Sigmoid colon (tissue), 7 donors: ENCODE measurements at places on chromosomes 12 and 14. TPM values are rescaled to one million over a fixed set of nuclear protein-coding genes. Genes with fewer than 3 reads are reported as not detected.

PRICKLE1 gene
- polyA plus RNA-seq: 7.8 TPM

MGAT4C gene
- polyA plus RNA-seq: 0.04 TPM

- peaks cover 26% of the 10 kb centered on the region for H3K4me1 ChIP-seq
- no peak overlapping the region for H3K4me3 ChIP-seq
- H3K36me3 ChIP-seq: no peaks in the 10 kb centered on the region
- DNase-seq: no peak
- H3K27ac ChIP-seq: no peak overlapping the region
Measured at GRCh38 chr12:40015345-40015744, 90.5 kb downstream of the SLC2A13 start.

- no peak for DNase-seq
- no peaks in the 10 kb centered on the region for H3K27me3 ChIP-seq
- H3K4me3 ChIP-seq: no peak overlapping the region
- H3K36me3 ChIP-seq: no peaks in the 10 kb centered on the region
Measured at GRCh38 chr12:65923228-65923627, 98.9 kb downstream of the HMGA2 start.

DNA sequence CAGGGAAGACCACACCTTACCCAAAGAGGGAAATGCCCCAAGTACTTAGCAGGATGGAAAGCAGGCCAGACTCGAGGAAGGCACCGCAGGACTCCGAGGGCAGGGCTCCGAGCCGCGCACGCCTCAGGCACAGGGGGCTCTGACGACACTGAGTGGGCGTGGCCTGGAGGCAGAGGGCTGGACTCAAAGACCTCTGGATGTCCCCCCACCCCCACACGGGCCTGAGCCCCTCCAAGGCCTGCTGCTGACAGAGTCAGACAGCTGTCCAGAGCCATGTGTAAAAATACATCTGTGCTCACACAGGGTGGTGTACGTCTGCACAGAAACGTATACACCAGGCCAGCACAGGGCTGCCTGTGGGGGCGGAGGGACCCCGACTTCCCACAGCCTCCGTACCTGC lies 1.4 kb downstream of the AKT1 start:
- H3K36me3 ChIP-seq: peaks cover 22% of the 10 kb centered on the region
- H3K4me3 ChIP-seq: peak overlapping the region; percentile 54
- no peaks in the 10 kb centered on the region for H3K27me3 ChIP-seq
- DNase-seq: no peak
- H3K27ac ChIP-seq: peak overlapping the region; percentile 84

GRCh38 chr12:75170640-75171185 lies 38.9 kb downstream of the KCNC2 start:
- H3K36me3 ChIP-seq: no peaks in the 10 kb centered on the region
- H3K27ac ChIP-seq: no peak overlapping the region
- H3K4me1 ChIP-seq: no peaks in the 10 kb centered on the region
- DNase-seq: no peak
- H3K4me3 ChIP-seq: no peak overlapping the region

GRCh38 chr14:76546426-76547221 lies 170.7 kb downstream of the ESRRB start:
- no peak overlapping the region for H3K4me3 ChIP-seq
- H3K27me3 ChIP-seq: no peaks in the 10 kb centered on the region
- H3K36me3 ChIP-seq: no peaks in the 10 kb centered on the region
- H3K27ac ChIP-seq: no peak overlapping the region
- peaks cover 7% of the 10 kb centered on the region for H3K4me1 ChIP-seq

- H3K27ac ChIP-seq: peak within 1 kb of the TSS; percentile 39
- H3K27me3 ChIP-seq: no peaks in the 10 kb centered on the region
- H3K4me1 ChIP-seq: peaks cover 33% of the 10 kb centered on the region
- DNase-seq: no peak
- no peak within 1 kb of the TSS for H3K4me3 ChIP-seq
Measured at GRCh38 chr12:80099259-80099658, at the start of gene OTOGL. OTOGL (plus strand) TSS chr12:80099537; CDS start chr12:80209432, 109,895 bp downstream.
